Stimulated activated effector memory CD8-positive, alpha-beta T cell treated with anti-CD3 and anti-CD28 coated beads, Interleukin-12 subunit alpha, Interleukin-12 subunit beta, amount 100 ng/mL, for 72 hours (primary cell): ENCODE measurements at places on chromosomes 3 and 15.

GRCh38 chr3:58839187-58839586, 172.6 kb upstream of the FAM3D start:
- DNase-seq = no peak

GRCh38 chr3:43503067-43503728, 118.6 kb downstream of the ANO10 start:
- no peak for DNase-seq

GRCh38 chr15:85380812-85381642, 624 bp downstream of the AKAP13 start:
- DNase-seq = peak; percentile 80

- peak; percentile 84 for DNase-seq
Measured at GRCh38 chr15:78103406-78104118, 11.2 kb downstream of the SH2D7 start.

DNA sequence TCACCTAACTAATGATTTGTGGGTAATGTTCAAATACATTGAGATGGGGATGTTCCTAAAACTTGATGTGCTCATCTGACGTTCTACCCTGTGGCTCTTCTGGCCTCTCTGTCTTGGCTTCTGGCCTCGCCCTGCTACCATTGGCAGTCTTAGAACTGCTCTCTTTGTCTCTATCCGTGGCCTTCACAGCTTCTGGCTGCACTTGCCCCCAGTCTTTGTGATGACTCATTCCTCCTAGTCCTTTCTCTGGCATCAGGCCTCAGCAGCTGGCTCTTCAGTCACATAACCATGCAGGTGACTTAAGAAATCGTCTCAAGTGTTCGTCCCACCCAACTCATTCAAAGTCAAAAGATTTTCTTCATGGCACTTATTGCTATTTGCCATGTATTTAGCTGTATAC, 188.1 kb downstream of the BBX start:
- no peak for DNase-seq

GRCh38 chr3:73072634-73073033, 11.2 kb downstream of the EBLN2 start:
- no peak for DNase-seq

- DNase-seq = peak; percentile 58
Measured at GRCh38 chr15:40252438-40253166, 13.7 kb downstream of the PAK6 start.

GRCh38 chr3:106809623-106810299, 567.5 kb upstream of the CCDC54 start:
- DNase-seq = no peak

- DNase-seq = peak; percentile 78
Measured at GRCh38 chr3:51391566-51392354, 675 bp downstream of the RBM15B start.

DNA sequence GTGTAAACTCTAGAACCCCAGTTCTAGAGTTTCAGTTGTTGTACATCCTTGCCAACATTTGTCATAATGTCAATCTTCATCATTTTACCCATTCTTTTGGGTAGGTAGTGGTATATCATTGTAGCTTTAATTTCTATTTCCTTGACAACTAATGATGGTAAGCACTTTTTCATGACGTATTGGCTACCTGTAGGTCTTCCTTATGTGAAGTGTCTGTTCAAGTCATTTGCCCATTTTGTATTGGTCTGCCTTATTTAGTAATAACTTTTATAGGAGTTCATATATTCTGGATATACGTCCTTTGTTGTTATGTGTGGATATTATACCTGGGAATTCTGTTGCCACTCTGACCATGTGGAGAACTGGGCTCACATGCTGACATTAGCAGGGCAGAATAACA, 73.8 kb upstream of the ACTC1 start:
- no peak for DNase-seq

DNA sequence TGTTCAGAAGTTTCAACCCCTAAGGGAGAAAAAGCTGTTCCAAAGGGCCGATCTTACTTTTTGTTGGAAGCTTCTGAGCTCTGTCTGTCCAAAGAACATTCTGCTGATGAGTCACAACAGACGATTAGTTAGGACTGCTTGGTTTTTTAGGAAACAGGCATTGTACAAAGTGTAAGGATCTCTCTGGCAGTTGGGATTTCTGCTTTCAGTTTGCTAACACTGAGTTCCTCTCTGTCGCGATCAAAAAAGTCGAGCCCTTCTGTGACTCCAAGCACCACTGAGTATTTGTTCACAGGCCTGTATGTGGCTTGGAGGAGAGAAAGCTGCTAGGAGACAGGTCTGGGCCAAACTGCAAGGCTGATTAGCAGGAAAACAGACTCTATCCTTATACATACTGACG, 91.8 kb upstream of the PFN2 start:
- DNase-seq = no peak

DNA sequence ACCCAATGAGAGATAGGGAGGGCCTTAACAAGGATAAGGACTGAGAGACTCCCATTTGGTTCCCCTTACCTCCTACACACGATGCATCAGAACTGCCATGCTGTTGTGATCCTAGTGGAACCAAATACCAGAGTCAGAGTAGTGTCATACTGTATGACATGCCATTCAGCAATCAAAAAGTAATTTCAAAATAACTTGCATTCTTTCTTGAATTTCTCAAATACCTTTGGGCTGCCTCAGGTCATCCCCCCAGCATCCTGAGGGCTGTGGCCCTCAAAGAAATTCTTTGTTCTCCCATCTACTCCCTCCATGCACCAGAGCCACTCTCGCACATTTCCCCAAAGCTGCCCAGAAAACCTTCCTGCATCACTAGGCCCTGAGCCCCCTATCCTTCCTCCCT, 68.9 kb upstream of the PPP2R3A start:
- DNase-seq = no peak

DNA sequence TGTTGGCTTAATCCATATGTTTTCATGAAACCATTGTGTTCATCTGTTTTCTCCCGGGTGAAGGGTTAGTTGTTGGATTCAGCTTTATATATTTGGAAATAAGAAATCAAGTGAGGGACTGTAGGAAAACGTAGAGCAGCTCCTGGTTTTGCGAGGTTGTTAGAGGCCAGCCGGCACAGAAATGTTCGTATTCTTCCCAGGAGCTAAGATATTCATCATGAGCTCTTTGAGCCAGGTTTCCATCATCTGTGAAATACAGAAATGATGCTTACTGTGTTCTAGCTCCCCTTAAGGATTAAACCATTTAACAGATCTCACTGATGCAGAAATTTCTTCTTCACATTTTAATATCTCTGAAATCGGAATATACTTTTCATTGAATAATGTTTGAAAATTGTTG, 235.5 kb downstream of the PTPRG start:
- DNase-seq = no peak

DNA sequence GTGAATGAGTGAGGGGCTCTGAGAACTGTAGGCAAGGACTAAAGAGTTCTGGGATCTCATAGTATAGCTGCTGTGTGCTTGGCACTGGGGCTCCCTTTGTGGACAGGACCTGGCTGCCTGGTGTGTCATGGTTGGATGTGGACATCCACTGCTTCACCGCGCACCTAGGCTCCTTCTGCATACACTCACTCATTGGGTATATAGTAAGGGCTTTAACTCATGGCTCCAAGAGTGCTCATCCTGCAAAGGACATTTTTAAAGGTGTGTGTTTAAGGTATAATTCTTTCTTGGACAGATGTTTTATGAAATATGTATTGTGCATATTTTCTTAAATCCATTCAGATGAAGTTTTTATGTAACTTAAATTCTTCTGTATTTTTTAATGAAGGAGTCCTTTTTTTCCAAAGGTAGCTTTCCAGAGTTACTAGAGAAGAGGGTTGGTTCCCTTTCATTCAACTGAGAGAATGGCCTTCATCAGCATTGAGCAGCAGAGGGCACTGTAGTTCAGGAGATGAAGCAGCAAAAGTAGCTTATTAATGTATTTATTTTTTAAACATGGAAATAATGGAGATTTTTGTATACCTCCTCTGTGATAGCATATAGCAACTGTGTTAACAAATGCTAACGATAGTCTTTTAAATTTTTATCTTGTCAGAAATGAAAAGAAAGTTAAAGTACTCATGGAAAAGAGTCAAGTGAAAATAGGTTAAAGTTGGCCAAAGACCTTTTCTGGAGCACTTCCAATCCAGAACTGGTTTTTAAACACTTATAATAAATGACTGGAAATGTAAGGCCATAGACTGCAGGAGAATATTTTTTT, 25.2 kb downstream of the OXNAD1 start:
- DNase-seq = no peak

DNA sequence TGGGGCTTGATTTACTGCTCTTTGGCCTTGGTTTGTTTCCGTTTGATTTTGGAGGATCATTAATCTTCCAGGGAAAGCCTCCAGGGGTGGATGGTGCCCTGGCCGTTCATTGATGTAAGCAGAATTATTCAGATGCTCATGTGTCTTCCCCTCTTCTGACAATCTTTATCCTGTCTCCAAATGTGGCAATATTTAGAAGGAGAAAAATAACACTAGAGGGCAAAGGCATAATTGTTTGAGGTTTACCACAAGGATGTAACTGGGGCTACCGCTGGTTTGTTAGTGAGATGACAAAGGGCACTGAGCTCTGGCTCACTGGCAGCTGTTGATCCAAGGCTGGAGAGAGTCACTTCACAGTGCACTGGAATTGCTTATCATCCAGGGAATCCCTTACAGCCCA, 18.2 kb upstream of the PLCL2 start:
- DNase-seq = no peak

DNA sequence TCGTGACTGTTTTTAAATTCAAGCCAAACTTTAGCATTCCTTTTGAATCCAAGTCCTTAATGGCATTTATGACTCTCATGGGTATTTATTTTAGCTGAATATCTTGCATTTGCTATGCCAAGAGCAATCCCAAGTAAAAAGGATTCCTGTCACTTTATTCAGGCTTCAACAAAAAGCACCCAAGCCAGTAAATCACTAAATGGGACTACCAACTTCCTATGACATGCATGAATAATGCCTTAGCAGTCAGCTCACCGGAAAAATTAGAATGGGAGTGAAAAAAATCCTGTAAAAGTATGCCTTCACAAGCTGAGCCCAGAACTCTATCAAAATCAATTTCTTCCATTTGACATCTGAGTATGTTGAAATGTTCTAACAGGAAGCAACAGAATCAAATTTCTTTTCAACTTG, 1297.9 kb downstream of the ROBO2 start:
- DNase-seq = no peak

- DNase-seq = no peak
Measured at GRCh38 chr3:9826815-9827573, 16.8 kb downstream of the RPUSD3 start.

DNA sequence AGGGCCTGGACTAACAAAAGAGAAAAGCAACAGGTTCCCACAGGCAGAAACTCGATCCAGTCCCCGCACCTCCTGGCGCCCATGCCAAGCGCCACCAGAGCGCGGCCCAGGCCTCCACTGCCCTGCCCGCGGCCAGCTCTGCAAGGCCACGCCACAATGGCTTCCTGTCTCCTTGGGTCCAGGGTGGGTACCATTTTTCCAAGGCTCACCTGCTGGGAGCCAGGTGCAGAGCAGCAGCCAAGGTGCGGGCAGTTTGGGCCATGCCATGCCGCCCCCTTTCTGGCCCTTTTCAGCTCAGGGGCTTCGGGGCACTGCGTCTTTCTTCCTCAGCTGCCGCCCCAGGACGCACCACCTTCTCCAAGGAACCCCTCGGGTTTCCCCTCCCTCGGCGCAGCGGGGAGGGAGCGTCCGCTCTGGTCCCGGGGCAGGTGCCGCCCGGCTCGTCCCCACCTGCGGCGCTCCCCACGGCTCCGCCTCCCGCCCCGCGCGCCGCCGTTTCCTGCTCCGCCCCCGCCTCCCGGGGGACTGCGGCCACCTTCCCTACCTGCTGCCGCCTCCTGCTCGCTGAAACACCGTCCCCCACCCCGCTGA, at the start of gene ILDR1:
ILDR1 (minus strand) TSS at position 437 of the 591 bp plus-strand sequence; CDS start at position 267, 170 bp downstream.
- DNase-seq = no peak

- no peak for DNase-seq
Measured at GRCh38 chr3:16355828-16356227, 90.8 kb downstream of the OXNAD1 start.

GRCh38 chr3:124731760-124732159, 1.5 kb downstream of the UMPS start:
- no peak for DNase-seq

DNA sequence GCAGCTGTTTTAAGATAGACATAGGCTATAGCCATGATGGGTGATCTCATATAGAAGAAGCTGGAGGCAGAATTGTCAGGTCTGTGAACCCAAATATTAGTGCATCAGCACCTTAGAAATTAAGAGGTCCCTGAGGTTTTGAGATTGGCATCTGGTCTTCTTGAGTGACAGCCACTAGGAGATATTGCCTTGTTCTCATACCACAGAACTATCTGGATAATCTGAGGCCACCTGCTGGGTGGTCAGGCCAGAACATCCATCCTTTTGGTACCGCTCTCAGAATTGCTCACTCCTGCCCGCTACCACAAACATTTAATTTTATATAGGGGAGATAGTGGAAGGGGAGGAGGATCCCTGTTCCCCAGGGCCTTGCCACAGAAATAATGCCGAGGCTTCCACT, 210.6 kb upstream of the ZPLD1 start:
- DNase-seq = no peak

- DNase-seq = no peak
Measured at GRCh38 chr3:119716998-119717397, 14.2 kb downstream of the CFAP91 start.

DNA sequence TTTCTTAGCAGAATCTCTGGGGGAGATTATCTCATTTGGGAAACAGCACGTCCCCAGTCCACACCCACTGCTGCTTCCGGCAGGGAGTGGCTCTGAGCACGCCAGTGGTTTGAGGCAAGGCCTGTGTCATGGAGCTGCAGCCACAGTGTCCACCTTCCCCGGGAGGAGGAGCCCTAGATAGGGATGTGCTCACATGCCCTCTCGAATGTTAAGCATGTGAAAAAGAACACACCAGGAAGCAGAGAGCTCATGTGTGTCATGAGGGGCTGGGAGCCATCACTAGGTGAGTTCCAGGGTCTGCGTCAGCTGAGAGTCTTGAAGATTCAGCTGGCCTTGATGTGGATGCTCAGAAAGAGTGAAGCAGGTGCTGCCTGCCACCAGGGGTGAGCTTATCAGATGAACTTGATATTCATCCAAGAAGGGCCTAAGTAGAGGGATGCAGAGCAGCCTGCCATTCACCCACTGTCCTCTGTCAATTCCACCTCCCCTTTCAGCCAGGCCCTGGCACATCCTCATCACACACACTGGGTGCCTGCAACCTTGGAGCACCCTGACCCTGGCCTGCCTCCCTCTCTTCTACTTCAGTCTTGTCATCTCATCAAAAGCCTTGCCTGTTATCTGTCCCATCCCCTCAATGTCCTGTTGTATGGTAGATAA, 16.3 kb downstream of the ITGA11 start:
- DNase-seq = no peak
